T-cell (primary cell): ENCODE measurements at places on chromosomes 5 and 9. TPM values are rescaled to one million over a fixed set of nuclear protein-coding genes. Genes with fewer than 3 reads are reported as not detected.

DNA sequence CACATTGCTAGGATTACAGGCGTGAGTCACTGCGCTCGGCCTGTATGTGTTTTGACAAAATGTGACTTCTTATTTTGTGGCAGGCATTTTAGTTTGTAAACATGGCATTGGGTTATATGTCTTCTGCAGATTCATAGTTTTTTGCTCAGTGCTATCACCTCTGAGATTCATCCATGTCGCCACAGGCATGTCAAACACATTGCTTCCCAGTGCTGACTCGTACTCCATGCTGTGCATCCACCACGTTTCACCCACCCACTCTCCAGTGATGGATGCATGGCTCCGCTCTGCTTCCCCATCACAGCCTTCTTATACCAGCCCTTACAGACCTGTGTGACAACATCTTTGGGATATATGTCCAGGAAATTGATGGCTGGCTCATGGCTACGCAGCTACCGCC is 158.8 kb downstream of the GAS1 start:
- no peak overlapping the region for H3K4me3 ChIP-seq
- no peaks in the 10 kb centered on the region for H3K4me1 ChIP-seq
- no peak overlapping the region for H3K27ac ChIP-seq
- no peak for DNase-seq

DNA sequence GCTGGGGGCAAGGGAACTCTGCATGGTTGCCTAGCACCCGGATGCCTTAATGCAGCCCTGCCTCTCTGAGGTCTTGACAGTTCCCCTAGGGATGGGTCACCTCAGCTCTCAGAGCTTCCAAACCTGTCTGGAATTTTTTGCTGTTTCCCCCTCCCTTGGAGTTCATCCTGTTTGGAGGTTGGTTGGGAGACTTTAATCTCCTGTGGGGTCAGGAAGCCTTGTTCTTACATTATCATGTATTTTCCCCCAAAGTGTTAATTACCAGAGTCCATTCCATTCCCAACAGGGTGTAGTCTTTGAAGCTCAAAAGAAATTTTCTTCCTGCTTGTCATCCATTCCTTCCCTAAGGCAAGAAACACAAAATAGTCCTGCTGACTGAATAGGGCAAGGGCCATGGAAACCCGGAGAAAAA is 150.3 kb upstream of the SPRY4 start:
- no peaks in the 10 kb centered on the region for H3K4me1 ChIP-seq
- DNase-seq, result no peak
- H3K27ac ChIP-seq, result no peak overlapping the region

GRCh38 chr5:146667633-146668272 is 151.8 kb upstream of the GPR151 start:
- H3K27ac ChIP-seq, result no peak overlapping the region
- H3K36me3 ChIP-seq, result no peaks in the 10 kb centered on the region
- no peak for DNase-seq
- no peaks in the 10 kb centered on the region for H3K27me3 ChIP-seq

DNA sequence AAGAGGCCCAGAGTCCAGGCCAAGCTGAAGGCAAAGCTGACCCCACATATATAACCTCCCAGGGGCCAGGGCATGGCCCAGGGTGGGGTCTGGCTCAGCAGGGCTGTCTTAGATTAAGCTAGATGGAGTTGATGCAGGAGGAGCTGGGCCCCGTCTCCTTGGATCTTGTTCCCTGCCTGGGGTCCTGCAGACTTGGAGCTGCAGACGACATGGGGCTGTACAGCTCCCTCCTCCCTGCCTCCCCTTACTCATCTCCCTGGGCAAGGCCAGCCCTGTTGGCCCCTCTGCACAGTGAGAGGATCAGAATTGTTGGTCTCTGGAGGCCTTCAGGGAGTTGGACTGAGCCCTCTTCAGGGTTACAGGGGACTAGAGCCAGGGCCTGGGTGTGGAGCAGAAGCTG is 134.9 kb downstream of the RGS3 start:
- H3K36me3 ChIP-seq, result peaks cover 9% of the 10 kb centered on the region
- no peaks in the 10 kb centered on the region for H3K27me3 ChIP-seq
- no peaks in the 10 kb centered on the region for H3K4me1 ChIP-seq

DNA sequence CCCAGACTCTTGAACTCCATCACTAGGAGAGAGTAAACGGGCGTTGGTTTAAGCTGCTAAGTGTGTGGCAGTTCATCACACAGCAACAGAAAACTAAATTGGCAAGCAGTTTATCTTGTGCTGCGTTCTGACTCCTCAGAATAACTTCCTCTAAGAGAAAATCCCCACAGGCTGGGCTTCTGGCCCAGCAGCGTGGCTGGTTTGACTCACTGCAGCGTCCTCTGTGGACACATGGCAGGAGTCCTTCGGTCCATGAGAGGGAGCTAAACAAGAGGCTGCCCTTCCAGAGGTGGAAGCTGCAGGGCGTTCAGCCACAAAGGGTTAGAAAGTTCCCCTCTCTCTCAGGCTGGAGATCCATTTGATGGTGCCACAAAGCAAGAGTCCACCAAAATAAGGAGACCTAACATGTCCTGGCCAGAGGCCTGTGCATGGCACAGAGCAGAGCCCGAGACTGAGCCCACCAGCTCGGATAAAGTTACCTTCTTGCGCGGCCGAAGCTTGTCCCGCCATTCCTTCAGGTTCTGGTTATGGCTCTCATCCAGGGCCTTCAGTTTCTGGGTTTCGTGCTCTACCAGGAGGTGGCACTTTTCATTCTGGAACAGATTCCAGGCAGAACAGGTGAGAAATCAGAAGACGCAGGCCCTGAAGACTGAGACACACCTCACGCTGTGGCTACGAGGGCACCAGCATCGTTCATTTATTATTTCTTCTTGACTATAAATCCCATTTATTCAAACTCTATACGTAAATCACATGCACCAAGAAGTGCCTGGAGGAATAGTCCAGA is 46.2 kb upstream of the FBXW11 start:
- no peaks in the 10 kb centered on the region for H3K4me1 ChIP-seq
- no peak overlapping the region for H3K27ac ChIP-seq
- DNase-seq, result no peak
- peaks cover 32% of the 10 kb centered on the region for H3K36me3 ChIP-seq

DNA sequence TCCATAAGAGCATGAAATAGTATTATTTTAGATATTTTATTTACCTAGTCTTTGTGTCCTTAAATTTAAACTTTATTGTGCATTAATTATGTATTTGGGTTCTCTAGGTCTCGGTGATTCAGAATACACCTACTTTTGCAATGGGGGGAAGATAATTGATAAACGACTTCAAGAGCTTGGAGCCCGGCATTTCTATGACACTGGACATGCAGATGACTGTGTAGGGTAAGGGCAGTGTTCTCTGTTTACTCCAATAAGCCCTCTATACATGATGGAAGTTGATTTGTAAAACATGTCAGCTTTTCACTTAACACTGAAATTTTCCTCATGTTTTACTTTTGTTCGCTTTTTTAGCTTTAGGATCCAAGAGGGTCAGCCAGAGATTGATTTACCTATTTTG is 6.2 kb downstream of the MTRR start:
- peaks cover 10% of the 10 kb centered on the region for H3K4me1 ChIP-seq
- no peak overlapping the region for H3K27ac ChIP-seq
- H3K4me3 ChIP-seq, result no peak overlapping the region
- no peak for DNase-seq
- H3K27me3 ChIP-seq, result no peaks in the 10 kb centered on the region

GRCh38 chr9:37433867-37434371 is 11.4 kb downstream of the GRHPR start:
- H3K36me3 ChIP-seq, result peaks cover 13% of the 10 kb centered on the region
- no peaks in the 10 kb centered on the region for H3K4me1 ChIP-seq
- no peak for DNase-seq
- no peak overlapping the region for H3K4me3 ChIP-seq

DNA sequence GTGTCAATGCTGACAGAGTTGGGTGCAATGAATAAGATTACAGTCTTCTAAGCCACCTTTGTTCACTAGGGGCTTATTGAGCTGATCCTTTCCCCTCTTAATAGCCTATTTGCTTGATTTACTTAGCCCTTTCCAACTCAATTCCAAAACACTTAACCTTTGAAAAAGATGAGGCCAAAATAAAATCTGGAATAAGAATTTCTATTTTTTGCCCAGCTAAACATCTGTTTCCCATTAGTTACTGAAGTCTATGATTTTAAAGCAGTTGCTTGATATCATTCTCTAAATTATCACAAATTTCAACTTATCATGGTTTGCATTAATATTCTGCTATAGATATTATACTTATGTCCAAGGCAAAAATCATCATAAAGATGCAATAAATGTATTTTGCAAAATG is 1272.0 kb upstream of the ACO1 start:
- no peaks in the 10 kb centered on the region for H3K4me1 ChIP-seq
- H3K27ac ChIP-seq, result no peak overlapping the region

GRCh38 chr9:94083384-94083783 is 880 bp upstream of the PTPDC1 start:
- H3K4me1 ChIP-seq, result no peaks in the 10 kb centered on the region
- no peak for DNase-seq
- no peaks in the 10 kb centered on the region for H3K27me3 ChIP-seq
- H3K27ac ChIP-seq, result no peak overlapping the region
- H3K36me3 ChIP-seq, result no peaks in the 10 kb centered on the region
- no peak overlapping the region for H3K4me3 ChIP-seq

DNA sequence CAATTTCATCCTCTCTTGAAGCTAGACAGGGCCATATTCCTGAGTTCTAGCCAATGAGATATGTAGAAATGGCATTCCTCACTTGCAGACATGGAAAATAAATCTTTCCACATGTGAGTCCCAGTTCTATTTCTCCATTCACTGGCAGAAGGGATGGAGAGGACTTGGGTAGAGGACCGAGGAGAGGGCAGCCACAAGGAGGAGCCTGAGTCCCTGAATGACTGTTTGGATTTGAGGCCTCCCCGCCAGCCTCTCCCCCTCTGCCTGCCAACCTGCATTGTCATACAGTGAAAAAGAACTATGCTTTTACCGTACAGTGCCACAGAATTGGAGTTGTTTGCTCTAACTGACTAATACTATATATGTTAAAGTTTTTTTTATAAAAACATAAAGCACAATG is 583.0 kb upstream of the WWC1 start:
- no peak overlapping the region for H3K27ac ChIP-seq
- no peak for DNase-seq
- no peaks in the 10 kb centered on the region for H3K36me3 ChIP-seq
- no peaks in the 10 kb centered on the region for H3K27me3 ChIP-seq

ARSI gene
- not detected for total RNA-seq

MYORG gene
- 0.72 TPM for total RNA-seq

NR6A1 gene
- 0.50 TPM for total RNA-seq

PCDHB2 gene
- not detected for total RNA-seq

FRMPD1 gene
- not detected for total RNA-seq

HTR1A gene
- not detected for total RNA-seq

ANXA2R gene
- 56.6 TPM for total RNA-seq

LRRC8A gene
- total RNA-seq, result 30.7 TPM

SLC6A7 gene
- total RNA-seq, result not detected
